AG20443 (cell line): ENCODE measurements at places on chromosomes 6 and 20.

GRCh38 chr20:58545565-58546415 is 30.6 kb upstream of the APCDD1L start:
- no peak for DNase-seq

- DNase-seq: no peak
Observed at GRCh38 chr20:24027229-24027628, 38.6 kb upstream of the GGTLC1 start.

- DNase-seq: no peak
Observed at GRCh38 chr20:20198011-20198410, 145.7 kb downstream of the CFAP61 start.

DNA sequence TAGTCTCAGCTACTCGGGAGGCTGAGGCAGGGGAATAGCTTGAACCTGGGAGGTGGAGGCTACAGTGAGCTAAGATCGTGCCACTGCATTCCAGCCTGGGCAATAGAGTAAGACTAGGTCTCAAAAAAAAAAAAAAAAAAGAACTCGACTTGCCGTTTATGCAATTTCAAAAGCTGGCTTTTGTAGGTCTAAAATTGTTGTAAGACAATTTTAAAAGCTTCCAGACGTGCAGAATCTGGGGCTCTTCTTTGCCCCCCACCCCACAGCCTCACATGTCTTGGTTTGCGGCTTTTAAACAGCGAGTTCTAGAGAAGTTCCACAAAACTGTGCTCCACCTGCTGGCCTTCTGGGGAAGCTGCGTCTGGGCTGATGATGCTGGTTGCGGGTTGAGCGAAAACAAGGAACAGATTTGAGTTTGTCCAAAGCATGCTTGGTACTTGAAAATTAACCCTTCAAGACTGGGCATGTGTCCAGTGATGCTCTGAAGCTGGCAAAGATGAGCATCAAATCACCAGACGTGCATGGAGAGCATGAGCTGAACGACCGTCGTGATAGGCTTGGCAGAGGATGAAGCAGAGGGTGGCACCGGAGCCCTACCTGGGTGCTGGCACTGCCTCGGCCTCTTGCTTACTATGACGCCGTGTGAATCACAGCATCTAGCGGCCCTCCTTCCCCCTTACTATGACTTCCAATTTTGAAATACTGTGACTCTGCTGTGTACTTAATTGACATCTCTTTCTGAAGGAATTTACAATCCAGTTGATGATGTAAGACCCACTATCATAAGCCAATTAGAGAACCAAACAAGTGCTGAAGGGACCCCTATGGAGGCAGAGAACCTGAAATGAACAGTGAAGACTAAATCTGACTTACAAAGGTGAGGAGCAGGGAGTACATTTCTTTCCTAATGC is 171.4 kb downstream of the GMPR start:
- peak; percentile 83 for DNase-seq

DNA sequence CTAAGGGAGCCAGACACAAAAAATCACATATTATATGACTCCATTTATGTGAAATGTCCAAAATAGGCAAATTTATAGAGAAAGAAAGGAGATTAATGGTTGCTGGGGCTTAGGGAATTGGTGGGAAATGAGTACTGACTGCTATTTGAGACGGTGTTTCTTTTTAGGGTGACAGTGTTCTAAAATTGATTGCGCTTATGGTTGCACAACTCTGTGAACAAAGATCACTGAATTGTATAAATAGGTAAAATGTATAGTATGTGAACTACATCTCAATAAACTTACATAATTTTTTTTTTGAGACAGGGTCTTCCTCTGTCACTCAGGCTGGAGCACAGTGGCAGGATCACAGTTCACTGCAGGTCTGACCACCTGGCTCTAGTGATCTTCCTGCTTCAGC is 45.4 kb downstream of the REV3L start:
- no peak for DNase-seq
